ENCODE measurements at places on chromosomes 12 and 14.

GRCh38 chr14:102315121-102315520 lies 4.4 kb upstream of the ZNF839 start:
- no peak for DNase-seq

DNA sequence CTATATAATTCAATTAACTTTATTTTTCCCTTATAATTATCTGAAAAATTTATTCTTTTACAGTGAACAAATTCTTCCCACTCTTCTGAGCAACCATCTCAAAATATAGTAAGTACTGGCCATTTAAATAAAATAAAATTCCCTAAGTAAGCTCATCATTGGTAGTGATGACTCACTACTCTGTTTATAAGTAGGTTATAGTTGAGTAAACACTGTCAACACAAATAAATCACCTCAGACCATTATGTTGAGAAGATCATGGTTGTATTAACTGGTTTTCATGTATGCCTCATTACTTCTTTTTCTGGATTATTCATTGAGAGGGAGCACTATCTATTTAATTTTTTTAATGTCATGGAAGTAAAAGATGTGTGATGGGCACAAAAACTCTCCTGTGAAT lies 220.5 kb downstream of the SEC23A start:
- peak; percentile 4 for DNase-seq

DNA sequence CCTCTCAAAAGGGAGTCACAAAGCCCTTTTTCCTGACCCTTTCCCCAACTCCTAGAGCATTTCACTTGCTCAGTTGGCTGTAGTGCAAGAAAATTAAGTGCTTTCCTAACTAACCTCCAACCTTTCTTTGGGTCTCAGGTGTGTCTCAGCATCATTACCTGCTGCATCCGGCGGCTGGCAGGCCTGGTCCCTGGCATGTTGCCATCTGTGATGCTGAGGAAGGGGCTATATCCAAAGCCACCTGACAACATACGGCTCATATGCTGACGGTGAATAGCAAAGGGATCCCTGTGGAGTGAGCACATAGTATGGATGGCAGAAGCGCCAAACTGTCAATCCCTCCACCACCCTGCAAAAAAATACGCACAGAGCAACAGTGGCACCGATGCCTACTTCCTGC lies 1.2 kb downstream of the MLF2 start:
- no peak for DNase-seq

GRCh38 chr12:101238800-101239329 lies 28.8 kb upstream of the SLC5A8 start:
- DNase-seq, result no peak

- DNase-seq, result no peak
These were observed 53.7 kb downstream of the MON2 start for GRCh38 chr12:62520361-62520760.

DNA sequence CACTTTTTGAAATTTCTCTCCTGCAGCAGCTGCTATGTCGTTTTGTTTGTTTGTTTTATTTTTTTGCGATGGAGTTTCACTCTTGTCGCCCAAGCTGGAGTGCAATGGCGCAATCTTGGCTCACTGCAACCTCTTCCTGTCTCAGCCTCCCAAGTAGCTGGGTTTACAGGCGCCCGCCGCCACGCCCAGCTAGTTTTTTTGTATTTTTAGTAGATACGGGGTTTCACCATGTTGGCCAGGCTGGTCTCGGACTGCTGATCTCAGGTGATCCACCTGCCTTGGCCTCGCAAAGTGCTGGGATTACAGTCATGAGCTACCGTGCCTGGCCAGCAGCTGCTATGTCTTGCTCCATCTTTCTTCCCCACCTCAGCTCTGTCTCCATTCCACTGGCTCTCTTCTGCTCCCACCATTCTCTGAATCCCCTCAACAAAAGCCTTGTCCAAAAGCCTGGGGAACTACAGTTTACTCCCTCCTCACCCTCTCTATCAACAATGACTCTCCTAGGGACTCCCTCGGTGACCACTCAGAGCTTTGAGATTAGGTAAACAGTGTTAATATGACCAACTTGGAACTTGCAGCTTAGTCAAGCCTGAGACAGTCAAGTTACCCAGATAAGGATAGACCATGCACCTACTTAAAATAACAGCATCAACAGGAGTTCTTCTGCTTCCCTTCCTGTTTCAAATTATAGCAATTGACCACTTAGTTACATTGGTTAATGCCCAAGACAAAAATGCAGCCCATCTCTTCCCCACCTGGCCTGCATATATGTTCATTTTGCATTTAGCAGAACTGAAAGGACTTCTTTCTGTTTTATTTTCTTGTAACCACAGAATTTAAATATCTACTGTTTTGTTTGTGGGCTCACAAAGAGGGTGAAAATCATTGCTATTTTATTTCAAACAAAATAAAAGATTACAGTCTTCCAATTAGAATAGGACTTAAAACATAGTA lies 189.0 kb upstream of the AMIGO2 start:
- DNase-seq, result no peak
